ENCODE measurements at places on chromosomes 5 and 9.

- DNase-seq, result no peak
Measured at GRCh38 chr5:42542106-42542505, 118.9 kb downstream of the GHR start.

DNA sequence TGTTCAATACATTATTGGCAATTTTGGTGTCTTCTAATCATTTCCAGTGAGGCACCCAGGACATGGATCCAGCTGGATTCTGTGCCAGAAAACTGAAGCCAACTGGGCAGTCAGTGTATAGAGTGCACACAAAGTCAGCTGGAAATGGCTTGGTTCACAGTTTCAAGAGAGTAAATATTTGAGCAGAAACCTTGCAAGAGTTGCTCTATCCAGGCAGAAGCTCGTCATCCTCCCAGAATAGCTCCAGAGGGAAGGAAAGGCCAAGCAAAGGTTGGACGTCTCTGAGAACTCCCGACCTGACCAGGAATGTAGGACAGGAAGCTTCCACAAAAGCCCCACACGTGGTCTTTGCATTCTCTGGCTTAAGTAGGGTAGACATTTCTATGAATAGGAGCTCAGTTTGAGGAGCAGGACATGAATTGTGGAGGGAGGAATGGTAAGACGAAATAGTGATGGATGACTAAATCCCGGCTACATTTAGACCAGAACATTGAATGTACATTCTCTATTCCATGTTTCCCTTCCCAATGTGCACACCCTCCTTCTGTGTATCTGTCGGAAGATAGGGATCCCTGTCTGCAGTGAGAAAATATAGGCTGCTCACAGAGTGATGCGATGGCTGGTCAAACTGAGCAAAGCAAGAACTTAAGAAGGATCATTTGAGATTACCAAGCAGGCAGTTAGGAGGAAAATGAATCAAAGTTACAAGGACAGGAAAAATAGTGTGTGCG, 72.7 kb upstream of the FCN2 start:
- DNase-seq, result peak; percentile 43

DNA sequence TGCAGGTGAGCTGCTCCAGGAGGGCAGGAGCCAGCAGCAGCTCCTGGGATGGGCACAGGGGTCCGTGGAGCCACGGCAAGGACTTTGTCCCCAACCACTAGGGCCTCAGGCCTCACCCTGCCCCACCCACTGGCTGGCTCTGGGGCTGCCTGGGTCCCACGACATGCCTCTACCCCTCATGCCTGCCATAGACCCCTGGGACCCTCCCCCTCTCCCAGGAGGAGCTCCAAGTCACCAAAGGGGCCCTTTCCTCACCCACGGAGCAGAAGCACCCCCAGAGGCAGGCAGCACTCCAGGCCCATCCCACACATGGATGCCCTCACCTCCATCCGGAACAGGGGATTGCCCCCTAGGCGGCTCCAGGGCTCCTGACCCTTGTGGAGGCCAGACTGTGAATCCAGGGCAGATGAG, 6.5 kb downstream of the ABCA2 start:
- DNase-seq, result no peak

- DNase-seq, result no peak
Measured at GRCh38 chr9:105416840-105417239, 31.0 kb upstream of the FSD1L start.

GRCh38 chr9:27888661-27889295, 315.5 kb upstream of the C9orf72 start:
- no peak for DNase-seq

DNA sequence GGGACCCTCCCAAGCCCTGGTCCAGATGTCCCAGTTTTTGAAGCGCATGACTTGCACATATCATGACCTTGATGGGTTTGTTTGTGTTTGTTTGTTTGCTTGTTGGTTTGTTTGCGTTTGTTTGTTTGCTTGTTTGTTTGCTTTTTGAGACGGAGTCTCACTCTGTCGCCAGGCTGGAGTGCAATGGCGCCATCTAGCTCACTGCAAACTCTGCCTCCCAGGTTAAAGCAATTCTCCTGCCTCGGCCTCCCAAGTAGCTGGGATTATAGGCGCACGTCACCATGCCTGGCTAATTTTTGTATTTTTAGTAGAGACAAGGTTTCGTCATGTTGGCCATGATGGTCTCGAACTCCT, 13.0 kb upstream of the UBAC1 start:
- DNase-seq, result no peak

GRCh38 chr5:129506086-129506485, 46.0 kb downstream of the ADAMTS19 start:
- DNase-seq, result peak; percentile 69

DNA sequence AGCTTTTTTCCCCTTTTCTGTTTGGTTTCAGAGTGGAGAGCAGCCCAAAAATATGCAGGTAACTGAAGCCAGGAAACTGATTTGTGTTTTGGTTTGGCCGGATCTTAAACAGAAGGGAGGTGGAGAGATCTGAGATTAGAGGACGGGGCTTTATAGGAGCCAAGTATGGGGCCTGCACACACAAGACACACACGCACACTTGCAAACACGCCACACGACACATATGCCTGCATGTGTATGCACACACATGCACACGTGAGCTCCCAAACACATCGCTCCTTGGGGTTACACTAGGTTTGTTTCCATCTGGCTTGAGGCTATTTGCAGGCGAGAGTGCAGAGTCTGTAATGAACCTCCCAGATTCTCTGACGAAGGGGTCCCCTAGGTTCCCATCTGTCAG, 18.3 kb downstream of the BTNL9 start:
- DNase-seq, result no peak

- DNase-seq, result no peak
Measured at GRCh38 chr5:77791356-77791755, 15.2 kb upstream of the TBCA start.

DNA sequence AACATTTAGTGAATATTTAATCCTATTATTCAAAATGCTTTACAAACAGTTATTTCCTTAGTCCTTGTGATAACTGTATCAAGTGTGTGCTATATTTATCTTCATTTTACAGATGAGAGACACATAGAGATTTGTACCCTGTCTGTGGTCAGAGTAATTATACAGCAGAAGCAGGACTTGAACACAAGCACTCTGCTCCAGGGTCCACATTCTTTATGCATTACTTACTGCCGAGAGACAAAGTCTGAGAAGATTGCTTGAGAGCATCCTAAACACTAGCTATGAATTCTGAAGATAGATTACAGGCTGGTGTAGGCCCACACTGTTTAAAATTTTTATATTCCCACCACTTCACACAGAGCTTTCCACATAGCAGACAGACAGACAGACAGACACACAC, 926.1 kb upstream of the DMAC1 start:
- DNase-seq, result peak; percentile 15

DNA sequence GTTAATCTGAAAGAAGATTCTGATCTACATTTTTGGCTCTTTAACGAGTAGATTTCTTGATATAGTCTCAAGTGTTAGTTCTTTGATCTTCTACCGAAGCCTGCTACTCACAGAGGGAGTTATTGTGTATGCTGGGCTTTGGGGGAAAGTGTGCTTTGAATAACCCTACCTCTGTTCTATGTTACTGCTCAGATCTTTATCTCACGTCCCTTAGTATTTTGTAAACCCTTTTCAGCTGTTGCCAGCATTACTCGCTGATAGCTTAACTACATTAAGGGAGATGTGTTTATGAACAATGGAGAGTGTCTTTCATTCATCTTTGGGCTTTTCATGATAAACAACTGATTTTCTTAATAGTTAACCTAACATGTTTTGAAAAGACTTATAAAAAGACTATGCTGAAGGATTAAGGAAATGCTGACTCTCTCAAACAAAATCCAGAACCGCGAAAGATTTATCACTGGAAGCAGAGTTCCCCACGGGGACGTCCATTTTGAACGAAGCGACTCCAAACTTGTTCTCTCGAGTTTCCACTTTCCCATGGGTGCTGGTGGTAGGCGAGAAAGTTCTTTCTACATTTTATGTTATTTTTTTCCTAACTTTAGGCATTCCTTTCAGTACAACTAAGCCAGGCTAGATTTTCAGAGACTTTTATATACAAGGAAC, 27.9 kb upstream of the ALDH1A1 start:
- DNase-seq, result peak; percentile 14

GRCh38 chr5:137207023-137207760, 291.9 kb downstream of the SPOCK1 start:
- no peak for DNase-seq

DNA sequence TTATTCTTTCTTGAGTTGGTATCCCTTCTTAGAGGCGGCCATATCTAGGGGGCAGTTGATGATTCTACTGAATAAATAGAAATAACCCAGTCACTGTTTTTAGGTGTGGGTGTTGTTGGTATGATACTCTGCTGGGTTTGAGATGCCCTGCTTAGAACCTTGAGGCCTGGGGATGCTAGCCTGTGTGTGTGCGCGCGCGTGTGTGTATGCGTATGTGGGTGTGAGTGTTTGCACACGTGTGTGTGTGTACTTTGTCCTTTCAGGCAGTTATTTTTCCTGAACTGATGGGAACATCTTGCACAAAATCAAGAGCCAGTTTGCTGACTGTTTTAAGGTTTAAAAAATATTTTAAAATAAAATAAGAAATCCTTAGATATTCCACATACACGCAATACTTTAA, 3.3 kb downstream of the SLC28A3 start:
- DNase-seq, result no peak

- DNase-seq, result no peak
Measured at GRCh38 chr9:122265149-122265915, 650 bp downstream of the MRRF start.

DNA sequence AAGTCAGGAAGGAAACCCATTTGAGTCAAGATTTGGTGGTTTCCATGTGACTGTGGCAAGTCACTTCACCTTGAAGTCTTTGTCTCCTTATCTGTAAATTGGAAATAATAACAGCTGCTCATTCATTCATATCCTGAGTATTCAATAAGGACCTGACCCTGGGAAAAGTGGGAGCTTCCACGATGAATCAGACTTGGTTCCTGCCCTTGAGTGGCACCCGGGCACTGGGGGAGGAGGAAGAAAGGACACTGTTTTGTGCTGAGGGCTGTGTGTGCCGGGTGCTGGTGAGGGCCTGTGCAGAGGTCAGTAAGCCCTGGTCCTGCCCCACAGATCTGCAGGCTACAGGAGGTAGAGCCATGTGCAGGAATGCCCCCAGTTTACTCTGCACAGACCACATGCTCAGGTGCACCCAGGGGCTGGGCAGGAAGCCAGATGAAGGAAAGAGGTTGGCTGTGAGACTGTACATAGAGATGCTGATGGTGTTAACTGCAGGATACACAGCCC, 6.8 kb downstream of the NDST1 start:
- peak; percentile 72 for DNase-seq
